ENCODE measurements at places on chromosomes 12 and 14. TPM values are rescaled to one million over a fixed set of nuclear protein-coding genes. Genes with fewer than 3 reads are reported as not detected.

The KLRC4 gene
- total RNA-seq, result not detected

The NAA25 gene
- 25.5 TPM for total RNA-seq

The CLEC7A gene
- not detected for total RNA-seq

- no peak for DNase-seq
Measured at GRCh38 chr14:102690509-102691286, 86.6 kb upstream of the TRAF3 start.

DNA sequence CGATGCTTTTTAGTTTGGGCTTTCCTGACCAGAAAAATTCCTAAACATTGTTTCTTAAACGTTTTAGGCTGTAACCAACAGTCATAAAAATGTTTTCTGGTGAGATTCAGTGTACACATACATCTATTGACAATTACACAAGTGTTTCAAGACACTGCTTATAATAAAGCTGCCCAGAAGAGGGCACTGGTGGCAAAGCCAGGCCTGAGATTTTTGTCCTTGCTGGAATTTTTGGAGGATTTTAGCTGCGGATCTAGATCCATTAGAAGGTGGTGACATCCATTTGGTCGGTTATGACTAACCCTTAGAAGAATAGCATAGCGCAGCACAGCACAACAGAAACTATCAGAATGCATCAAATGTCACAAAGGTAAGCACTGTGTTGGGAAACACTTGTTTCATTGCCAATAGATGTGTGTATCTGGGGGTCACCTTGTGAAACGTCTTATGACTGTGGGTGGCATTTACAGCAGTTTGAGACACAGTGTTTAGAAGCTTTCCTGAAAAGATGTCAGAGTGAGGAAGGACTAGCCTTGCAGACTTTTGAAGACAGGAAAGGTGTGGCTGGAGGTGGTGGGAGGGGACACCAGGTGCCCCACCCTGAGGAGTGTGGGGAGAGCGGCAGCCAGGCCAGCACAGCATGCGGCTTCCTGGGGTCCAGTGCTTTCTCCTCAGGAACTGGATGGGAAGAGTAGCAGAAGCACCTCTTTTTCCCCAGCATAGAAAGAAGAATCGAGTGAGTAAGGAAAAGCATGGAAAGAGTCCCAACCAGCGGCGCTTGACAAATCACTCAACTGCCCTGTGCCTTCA lies 54.7 kb upstream of the FKBP4 start:
- DNase-seq, result peak; percentile 34

DNA sequence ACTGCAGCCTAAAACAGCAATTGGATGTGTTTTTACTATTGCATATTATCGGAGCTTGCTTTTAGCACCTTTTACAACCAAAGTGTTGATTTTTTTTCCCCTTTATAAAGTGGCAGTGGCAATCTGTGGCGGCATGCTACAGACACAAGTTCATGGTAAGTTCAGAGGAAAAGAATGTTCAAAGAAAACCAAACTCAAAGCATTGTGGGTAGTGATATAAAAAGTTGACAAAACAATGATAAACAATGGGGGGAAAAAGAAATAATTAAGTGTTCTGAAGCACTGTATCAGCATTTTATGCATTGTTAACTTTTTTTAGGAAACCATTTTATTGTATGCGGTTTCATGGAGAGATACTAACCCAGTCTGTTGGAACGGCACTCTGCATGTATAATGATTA lies 492.0 kb upstream of the SOX5 start:
- no peak for DNase-seq

GRCh38 chr12:8890313-8891085 lies 23.8 kb upstream of the PHC1 start:
- DNase-seq, result peak; percentile 22

DNA sequence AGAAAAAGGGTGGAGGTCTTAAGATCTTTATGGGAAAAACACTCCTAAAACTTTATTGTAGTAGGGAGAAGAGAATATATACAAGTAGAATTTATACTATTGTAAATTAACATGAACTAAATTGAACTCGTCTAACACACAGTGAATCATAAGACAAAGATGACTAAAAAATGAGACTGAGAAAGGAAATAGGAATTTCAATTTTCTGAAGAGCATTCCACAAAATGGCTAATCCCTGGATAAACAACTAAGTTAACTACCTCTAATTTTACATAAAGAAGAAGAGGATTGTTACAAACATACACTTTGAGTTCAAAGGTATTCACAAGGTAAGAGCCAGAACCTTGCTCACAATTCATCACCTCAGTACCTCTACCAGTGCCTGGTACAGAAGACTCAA lies 2.0 kb downstream of the MAP4K5 start:
- DNase-seq, result peak; percentile 69

- DNase-seq, result no peak
Measured at GRCh38 chr14:97023871-97024270, 226.7 kb downstream of the VRK1 start.

DNA sequence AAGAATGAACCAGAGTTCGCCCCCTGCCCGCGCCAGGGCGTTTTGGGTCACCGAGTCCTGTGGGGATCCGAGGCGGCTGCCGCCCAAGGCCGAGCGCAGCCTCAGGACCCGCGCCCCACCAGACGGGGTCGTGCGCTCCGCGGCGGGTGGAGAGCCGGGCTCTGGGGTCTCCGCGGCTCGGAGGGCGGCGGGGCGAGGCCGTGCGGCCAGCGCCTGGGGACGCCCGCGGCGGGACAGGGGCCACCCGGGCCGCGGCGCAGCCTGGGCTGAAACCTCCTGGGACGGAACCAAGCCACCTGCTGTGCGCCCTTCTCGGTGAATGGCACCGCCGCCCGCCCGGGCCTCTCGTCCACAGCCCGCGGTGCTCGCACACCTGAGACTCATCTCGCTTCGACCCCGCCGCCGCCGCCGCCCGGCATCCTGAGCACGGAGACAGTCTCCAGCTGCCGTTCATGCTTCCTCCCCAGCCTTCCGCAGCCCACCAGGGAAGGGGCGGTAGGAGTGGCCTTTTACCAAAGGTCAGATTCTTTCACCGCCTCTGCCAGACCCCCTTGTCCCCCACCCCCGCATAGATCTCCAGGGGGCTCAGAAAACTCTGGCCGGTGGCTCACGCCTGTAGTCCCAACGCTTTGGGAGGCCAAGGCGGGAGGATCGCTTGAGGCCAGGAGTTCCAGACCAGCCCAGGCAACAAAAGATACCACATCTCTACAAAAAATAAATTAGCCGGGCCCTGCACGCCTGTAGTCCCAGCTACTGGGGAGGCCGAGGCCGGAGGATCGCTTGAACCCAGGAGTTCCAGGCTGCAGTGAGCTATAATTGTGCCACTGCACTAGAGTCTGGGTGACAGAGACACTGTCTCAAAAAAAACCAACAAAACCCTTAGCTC lies 901 bp downstream of the B3GNT4 start:
- no peak for DNase-seq

- DNase-seq, result no peak
Measured at GRCh38 chr12:109711596-109712461, 1.8 kb upstream of the FAM222A start.

All from IMR-90 (cell line).